Spleen (tissue), 13 donors: ENCODE measurements at places on chromosomes 4 and X.

DNA sequence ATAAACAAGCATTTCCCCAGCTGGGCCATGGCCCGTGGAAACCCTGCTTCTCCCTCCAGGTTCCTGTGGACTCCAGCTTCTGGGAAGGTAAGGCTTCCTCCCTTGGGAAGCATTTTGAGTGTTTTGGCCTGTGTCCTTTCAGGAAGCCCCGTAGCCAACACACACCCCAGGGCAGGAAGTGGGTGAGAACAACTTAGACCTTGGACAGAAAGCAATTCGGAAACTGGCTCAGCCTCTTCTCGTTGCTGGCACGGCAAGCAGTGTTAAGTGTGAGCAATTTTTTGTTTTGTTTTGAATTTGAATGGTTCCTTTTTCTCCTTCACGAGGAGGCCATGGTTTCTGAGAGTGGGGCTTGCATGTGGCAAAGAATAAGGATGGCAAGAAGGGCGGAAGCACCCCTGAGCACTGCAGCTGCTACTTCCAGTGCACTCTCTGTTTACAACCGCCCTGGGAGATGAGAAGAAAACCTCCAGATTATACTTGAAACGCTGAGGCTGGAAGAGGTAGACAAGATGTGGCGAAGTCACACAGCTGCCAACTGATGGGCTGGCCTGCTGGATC is 14.1 kb upstream of the CYTL1 start:
- DNase-seq: peak; percentile 78

GRCh38 chr4:25624616-25625015 is 31.0 kb upstream of the SLC34A2 start:
- no peak for DNase-seq

DNA sequence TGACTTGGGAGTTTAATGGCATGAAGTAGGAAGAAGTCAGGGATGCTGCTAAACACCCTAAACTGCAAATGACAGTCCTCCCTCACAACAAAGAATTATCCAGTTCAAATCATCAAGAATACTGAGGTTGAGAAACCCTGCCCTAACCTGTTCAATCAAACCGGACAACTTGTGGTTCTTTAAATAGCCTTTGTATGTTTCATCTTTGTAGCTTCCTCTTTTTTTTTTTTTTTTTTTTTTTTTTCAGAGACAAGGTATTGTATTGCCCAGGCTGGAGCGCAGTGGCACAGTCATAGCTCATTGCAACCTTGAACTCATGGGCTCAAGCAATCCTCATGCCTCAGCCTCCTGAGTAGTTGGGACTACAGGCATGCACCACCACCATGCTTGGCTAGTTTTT is 52.5 kb upstream of the TTC29 start:
- no peak for DNase-seq

GRCh38 chr4:68909385-68909784 is 42.2 kb downstream of the UGT2A3 start:
- no peak for DNase-seq

DNA sequence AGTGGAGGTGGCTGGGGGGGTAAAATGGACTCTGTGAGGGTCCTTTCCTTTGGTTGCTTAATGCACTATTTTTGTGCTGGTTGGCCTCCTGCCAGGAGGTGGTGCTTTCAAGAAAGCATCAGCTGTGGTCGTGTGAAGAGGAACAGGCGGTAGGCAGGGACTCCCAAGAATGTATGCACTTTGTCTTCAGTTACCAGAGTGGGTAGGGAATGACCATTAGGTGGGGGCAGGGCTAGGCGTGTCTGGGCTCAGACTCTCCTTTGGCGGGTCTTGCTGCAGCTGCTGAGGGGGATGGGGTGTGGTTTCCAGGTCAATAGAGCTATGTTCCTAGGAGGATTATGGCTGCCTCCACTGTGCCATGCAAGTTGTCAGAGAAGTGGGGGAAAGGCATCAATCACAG is 509.0 kb downstream of the PCDH19 start:
- DNase-seq: no peak

GRCh38 chrX:140050906-140051305 is 85.6 kb upstream of the CXorf66 start:
- DNase-seq: no peak
